ENCODE measurements at places on chromosomes 5 and 9.

GRCh38 chr5:61274511-61274911, 57.5 kb upstream of the ZSWIM6 start:
- no peak for DNase-seq

DNA sequence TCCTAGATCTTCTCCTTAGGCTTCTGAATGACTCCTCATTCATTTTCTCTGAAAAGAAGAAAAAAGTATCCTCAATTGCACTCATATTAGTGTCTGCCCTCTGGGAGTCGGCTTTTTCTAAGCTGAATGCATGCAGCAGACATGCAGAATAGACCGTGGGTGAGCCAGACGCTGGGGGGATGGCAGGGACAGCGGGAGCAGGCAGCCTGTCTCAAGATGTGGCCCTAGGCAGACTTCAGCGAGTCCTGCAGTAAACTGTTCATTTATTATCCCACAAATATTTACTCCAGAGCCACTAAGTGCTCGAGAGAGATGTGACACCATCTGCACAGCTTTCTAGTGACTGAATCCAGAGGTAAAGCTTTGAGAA, 164.9 kb upstream of the RAI14 start:
- peak; percentile 60 for DNase-seq

- DNase-seq: no peak
Measured at GRCh38 chr9:972501-973294, 3.8 kb upstream of the DMRT3 start.

- no peak for DNase-seq
Measured at GRCh38 chr9:25350011-25350410, 328.2 kb downstream of the TUSC1 start.

- no peak for DNase-seq
Measured at GRCh38 chr5:6202149-6202967, 176.0 kb downstream of the MED10 start.

DNA sequence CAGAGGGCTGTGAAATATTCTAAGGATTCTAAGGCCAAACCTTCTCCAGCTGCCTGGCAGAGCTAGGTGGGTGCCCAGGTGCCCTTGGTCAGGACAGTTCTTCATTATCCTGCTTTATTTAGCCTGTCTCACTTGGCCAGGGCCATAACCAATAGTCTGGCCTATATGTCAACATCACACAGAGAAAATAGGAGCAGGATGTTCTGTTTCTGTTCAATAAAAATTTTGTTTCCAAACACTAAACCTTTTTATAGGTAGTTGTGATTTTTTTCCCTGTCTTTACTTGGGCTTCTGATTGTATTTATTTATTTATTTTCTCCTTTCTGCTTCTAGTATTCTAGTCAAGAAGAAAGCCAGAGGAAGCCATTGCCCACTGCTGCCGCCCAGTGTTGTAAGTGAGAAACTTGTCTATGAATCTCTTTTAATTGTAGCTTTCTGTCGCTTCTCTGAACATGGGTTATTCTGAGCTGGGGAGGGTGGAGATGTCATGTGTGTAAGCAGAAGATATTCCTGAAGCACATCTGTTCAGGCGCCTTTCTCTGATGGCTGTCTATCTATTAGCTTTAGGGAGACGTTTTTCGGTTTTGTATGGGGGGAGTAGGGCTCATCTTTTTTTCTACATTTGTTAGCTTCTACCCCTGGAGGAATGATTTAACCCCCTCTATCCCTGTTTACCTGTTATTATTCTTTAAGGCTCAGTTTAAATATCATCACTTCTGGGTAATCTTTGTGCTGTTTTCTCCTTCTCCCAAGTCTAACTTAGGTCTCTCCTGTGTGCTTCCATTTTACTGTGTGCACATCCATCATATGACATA, 97.1 kb downstream of the UNC13B start:
- DNase-seq: peak; percentile 69

DNA sequence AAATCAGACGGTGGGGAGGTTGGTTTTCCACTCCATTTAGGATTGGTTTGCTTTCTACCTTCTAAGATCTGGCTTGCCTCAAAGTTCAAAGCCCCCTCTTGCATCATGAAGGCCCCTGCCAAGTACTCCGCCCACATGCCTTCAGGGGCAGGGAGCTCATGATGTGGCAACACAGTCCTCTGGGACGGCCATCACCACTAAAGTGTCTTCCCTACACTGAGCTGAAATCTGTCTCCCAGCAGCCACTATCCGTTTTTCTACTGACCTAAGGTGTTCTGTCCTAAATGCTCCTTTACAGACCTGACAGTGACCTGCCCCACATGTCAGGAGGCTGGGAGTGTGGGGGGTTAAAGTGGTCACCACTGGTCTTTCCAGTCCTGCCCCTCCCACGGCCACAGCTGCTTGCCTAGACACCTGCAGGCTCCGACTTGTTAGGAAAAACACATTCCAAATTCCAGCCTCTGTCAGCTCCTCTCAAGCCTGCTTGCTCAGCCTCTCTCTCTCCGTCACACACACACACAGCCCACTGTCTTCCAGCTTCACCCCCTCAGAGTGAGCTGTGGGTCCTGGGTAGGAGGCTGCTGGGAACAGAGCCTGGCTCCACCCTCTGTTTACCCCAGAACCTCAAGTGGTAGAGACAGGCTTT, 44.9 kb downstream of the SHB start:
- peak; percentile 57 for DNase-seq

- peak; percentile 13 for DNase-seq
Measured at GRCh38 chr9:101566904-101567724, 27.7 kb downstream of the PPP3R2 start.

- no peak for DNase-seq
Measured at GRCh38 chr5:558326-558725, 34.1 kb upstream of the SLC9A3 start.

DNA sequence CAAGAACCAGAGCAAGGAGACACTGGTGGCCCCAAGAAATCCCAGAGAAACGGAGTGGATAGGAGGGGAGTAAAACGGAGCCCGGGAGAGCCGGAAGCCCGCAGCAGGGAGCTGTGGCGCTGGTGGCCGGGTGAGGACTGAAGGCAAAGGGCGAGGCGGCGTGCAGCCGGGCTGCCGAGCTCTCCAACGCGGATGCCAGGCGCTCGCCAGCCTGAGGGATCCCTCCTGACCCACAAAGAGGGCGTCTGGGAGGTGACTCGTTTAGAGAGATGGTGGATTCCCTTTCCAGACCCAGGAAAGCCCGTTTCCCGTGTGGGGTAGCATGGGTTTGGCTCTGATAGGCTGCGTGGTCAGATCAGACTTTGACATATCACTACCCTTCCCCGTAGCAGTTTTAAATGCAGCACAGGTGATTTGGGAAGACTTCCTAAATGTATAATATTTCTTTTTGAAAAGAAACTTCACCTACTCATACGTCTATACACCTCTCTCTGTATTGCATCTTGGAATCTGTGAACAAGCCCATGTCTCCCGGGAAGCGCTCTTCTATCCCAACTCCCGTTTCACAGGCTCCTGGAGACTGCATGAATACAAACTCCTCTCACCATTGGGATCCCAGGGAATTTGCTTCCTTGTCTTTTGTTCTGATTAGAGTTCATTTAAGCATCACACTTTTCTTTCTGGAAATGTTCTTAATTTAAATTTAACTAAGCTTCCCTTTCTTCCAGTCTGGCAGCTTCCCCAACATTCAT, 158.1 kb downstream of the C9orf152 start:
- DNase-seq: no peak

- DNase-seq: no peak
Measured at GRCh38 chr5:133792655-133793054, 175.8 kb downstream of the C5orf15 start.

GRCh38 chr9:68560071-68560844, 19.6 kb upstream of the TMEM252 start:
- peak; percentile 39 for DNase-seq
